Left colon (tissue), 2 donors: ENCODE measurements at places on chromosomes 4 and X.

- peak; percentile 79 for DNase-seq
Measured at GRCh38 chr4:1795299-1796195, 2.5 kb downstream of the FGFR3 start.

GRCh38 chr4:6469898-6470501, 2.4 kb downstream of the PPP2R2C start:
- DNase-seq = no peak

- DNase-seq = no peak
Measured at GRCh38 chr4:55838952-55839351, 14.5 kb upstream of the EXOC1 start.

- peak; percentile 93 for DNase-seq
Measured at GRCh38 chr4:114598191-114599121, at the start of gene UGT8. TSS of gene UGT8 (plus strand) at chr4:114598807. CDS start at chr4:114622881, 24,074 bp downstream.

DNA sequence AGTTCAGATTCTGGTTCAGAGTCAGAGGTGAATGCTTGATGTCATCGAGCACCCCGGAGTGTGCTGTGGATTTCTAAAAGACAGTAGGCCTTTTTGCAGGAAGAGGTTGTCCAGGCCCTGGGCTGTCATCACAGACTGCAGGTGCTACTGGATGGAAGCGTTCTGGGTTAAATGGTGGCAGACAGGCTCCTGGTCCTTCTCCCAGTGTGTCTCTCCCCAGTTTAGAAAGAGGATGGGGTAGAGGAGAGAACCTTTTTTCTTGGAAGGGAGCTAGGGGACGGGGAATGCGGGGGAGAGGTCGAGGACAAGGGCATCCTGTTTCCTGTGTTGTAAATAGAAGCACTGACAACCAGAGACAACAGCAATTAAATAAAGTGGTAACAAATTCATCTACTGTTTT, 102.3 kb upstream of the NUDT6 start:
- DNase-seq = no peak

DNA sequence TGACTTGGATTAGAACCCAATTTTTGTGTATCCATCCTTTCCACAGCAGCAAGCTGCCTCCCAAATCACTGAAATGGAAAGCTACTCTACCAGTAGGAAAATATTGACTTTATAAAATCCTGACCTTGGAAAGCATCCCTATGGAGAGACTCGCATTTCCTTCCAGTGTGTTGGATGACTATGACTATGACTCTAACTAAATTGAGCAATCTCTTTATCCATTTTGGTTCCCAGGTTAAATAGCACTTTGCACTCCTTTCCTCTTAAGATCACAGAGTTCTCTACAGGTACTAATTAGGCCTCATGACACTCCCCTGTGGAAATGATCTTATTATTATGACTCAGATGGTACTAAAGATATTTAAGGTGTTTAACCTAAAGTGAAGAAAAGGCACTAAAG, 431.8 kb downstream of the PPARGC1A start:
- DNase-seq = no peak

GRCh38 chrX:150664290-150664689, 28.9 kb upstream of the MTMR1 start:
- peak; percentile 16 for DNase-seq

- no peak for DNase-seq
Measured at GRCh38 chr4:187019896-187020295, 296.2 kb upstream of the FAT1 start.

DNA sequence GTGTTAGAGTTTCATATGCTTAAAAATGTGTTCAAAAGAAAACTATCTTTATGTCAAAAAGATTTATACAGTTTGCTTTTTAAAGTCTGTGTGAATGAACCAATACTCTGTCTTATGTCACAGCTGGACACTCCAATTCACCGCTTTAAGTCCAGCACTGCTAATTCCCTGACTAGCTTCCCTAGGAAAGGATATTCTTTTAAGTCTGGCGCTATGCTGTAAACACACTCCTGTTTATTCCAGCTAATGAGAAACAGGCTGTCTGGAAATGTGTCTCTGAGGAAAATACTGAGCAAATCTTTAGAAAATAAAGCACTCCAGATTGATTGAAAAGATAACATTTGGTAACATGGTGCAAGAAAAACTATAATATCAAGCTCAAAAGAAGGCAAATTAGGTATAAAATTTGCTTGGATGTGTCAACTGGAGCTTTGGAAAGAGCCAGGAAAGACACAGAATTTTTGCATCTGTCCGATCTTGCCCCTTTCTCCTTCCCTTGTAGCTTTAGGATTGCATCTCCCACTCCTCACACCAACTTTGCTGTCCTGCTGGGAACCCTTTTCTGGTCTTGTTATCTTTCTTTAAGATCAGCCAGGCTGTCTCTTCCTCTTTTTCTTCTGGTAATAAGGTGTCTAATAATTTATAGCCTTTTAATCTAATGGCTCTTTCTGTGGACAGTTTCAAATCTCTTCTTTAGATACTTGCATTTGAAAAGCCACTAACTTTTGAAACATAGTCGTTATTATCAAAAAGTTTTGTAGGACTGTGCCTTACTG, 40.9 kb upstream of the VEGFC start:
- no peak for DNase-seq

DNA sequence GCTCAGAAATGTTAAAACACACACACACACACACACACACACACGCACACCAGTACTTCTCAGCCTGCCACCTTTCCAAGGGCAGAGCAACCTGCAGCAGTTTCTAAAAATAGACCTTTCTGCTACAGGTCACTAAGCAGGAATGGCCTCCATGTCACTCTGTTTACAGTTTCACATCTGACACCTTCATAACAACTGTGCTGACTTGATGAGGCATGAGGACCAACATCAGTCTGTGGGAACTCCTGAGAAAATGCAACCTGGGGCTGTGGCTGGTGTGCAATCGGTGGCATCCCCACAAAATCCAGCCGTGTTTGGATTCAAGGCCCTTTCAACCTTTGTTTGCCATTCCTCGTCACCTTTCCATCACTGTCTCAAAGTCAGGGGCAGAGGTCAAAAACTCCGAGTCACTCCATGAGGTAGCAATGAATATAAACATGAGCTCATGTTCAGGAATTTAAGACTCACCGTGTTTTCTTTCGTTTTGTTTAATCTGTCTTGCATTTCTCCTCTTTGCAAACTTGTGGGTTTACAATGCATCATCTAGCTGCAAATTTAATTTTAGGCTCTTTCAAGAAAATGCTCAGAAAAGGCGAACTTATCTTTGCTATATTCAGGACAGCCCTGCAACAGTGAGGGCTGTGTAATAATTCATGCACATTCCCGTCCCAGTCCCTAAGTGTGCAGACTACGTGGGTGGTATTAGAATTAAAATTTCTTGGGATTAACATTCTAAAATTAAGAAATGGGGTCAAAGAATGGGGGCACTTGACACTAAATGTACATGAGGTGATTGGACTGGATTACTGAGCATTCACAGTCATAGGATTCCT, 135.3 kb downstream of the SHROOM3 start:
- no peak for DNase-seq

GRCh38 chrX:153857348-153857903, 27.1 kb upstream of the PDZD4 start:
- DNase-seq = no peak

DNA sequence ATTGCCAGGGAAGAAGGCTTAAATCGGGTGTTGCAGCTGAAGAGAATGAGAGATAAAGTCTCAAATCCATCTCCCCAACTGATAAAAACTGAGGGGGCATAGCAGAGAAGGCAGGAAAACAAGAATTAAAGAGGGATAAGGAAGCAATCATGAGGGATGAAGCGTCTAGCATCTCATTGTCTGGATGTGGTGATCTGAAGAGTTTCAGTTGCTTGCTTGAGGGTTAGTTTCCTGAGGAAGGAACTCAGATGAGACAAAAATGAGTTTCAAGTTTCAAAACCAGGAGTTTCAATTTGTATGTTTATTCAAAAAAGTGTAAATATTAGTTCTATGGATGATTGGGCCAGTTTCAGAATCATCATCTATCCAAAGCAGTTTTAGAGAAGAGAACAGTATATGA, 496.9 kb downstream of the RAB28 start:
- DNase-seq = no peak
